ENCODE measurements at places on chromosomes 3 and 15.
A peak's percentile ranks its signal among the peaks of the same experiment; 100 is the strongest.

DNA sequence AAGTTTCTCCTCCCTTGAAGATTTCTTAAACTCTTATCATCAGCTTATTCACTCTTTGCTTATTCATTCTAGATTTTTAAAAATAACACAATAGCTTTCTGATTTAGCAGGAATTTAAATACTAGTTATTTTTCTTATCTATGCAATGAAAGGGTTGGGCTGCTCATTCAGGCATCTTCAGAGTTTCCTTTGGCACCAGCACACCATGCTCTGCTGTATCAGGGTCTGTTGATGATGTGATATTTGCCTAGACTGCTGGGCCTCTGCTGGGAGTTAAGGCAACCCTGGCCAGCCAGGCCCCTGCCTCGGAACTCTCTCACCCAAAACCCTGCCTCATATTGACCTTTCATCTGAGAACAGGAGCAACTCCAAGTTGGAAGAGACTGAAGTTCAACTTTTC is 35.0 kb downstream of the DRD3 start:
- no peak for DNase-seq

- DNase-seq: no peak
Observed at GRCh38 chr15:51853998-51854397, 24.5 kb downstream of the TMOD3 start.

DNA sequence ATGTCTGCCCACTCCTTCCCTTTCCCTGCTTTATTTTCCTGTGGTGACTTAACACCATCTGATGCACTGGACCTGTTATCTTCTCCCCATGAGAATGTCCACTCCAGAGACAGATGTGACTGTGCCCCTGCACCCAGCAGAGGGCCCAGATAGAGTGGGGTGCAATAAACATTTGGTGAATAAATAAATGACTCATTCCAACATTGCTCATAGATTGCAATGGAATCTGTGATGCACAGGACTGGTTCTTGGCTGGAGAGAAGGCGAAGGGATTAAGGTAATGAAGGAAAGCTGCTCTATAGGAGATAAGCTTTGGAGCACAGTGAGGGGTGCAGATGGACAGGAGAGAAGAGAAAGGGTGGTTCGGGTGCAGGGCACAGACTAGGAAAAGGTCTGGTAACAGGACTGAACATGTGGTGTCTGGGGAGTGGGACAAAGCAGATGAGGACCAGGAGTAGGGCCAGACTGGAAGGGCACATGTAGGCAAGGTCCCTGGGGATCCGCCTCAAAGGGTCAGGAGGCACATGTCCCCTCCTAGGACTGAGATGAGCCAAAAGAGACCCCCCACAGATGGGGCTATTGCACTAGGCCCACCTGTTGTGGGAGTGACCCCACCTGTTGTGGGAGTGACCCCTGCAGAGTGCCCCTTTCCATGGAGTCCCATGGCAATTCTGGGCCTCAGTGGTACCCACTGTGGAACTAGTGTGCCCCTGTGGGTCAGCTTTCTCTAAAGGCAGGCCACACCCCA is 17.5 kb upstream of the POC1A start:
- DNase-seq: no peak

DNA sequence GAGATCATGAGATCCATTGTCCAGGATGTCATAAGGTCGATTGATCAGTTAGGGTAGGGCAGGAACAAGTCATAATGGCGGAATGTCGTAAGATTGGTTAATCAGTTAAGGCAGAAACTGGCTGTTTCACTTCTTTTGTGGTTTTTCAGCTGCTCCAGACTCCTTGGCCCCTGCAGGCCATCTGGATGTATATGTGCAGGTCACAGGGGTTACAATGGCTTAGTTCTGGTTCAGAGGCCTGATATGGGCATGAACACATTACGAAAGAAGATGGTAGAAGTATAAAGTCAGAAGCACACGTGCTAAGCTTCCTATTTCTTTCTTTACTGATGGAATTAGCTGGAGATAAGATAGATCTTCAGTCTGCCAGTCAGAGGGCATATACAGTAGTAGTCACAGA is 315.4 kb upstream of the LRRC3B start:
- no peak for DNase-seq

GRCh38 chr3:41356775-41357174 is 157.5 kb downstream of the CTNNB1 start:
- no peak for DNase-seq

- DNase-seq: peak; percentile 36
Observed at GRCh38 chr3:36893137-36893557, 51.7 kb downstream of the TRANK1 start.

- no peak for DNase-seq
Observed at GRCh38 chr3:172717493-172718088, 6.7 kb upstream of the NCEH1 start.

DNA sequence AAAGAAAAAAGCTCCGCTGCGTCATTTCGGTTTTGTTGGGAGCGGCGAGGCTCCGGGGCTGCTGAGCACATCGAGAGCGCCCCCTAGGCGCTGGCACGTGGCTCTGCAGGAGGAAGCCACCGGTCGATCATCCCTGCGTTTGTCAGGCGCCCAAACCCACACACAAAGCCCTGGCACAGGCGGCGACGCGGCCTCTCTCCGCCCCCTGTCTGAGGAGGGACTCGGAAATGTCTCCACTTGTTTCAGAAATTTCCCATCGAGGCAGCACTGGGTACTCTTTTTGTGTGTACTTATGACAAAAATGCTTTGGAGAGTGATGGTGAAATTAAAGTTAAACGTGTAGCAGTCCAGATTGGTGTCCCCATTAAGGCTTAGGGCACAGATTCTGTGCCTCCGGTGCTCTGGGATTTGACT is 407.3 kb upstream of the ONECUT1 start:
- DNase-seq: peak; percentile 46

DNA sequence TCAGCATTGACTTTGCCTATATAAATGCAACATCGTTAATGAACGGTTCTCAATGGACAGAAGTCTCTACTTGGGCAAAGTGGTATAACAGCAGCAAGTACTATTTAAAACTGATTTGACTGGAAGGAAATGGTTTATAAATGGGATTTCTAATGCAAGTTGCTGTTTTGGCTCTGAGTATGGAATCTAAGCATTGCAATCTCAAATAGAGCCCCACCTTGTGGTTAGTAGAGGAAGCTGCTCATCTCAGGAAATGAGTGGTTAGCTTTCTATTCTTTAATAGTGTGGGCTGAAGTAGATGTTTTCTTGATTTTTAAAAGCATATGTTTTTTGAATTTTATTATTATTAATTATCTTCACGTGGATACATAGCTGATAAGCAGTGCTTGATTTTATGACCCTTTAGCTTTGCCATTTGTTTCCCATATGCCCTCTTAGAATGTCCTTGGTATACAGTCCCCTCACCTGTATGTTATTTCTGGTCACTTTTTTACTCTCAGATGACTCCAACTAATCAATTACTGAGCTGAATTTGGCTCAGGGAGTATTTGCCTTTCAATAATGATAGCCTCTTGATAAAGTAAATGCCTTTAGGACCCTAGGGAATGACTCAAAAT is 67.1 kb downstream of the OXSM start:
- DNase-seq: peak; percentile 29

GRCh38 chr3:8503871-8504610 is 2.4 kb downstream of the LMCD1 start:
- no peak for DNase-seq

GRCh38 chr3:136750209-136750896 is 1.8 kb downstream of the STAG1 start:
- DNase-seq: no peak
